ENCODE measurements at places on chromosomes 4 and X.
A peak's percentile ranks its signal among the peaks of the same experiment; 100 is the strongest.

DNA sequence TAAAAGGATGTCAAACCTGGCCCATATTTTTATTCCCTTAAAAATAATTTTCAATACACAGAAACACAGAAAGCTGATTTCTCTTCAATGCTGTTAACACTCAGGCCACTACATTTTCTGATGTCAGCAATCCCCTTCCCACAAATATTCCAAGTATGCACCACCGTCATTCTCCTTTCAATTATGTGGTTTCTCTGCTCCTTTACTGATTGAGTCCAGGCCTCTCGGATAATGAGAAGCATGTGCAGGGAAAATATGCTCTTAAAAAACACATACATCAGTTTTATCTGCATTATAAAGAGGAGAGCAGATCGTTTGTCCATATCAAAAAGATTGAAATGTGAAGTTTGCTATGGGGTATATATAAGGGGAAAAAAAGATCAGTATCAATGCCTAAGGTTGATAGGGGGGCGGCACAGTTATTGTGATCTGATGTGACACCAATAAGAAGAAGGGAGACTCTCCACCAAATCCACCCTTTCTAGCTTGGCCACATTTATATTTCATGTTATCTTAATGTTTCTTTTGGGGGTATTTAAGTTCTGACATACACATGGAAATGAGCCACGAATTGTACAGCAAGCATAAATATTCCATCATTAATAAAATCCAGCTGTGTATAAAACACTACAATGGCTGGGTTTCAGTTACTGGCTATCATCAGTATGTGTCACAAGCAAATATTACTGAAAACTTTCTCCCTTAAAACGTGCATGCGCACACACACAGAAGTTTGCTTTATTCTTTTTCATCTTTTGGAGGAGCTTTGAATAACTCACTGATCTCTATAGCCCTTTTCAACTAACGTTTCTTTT lies 6.4 kb downstream of the AMOT start:
- no peak for DNase-seq

DNA sequence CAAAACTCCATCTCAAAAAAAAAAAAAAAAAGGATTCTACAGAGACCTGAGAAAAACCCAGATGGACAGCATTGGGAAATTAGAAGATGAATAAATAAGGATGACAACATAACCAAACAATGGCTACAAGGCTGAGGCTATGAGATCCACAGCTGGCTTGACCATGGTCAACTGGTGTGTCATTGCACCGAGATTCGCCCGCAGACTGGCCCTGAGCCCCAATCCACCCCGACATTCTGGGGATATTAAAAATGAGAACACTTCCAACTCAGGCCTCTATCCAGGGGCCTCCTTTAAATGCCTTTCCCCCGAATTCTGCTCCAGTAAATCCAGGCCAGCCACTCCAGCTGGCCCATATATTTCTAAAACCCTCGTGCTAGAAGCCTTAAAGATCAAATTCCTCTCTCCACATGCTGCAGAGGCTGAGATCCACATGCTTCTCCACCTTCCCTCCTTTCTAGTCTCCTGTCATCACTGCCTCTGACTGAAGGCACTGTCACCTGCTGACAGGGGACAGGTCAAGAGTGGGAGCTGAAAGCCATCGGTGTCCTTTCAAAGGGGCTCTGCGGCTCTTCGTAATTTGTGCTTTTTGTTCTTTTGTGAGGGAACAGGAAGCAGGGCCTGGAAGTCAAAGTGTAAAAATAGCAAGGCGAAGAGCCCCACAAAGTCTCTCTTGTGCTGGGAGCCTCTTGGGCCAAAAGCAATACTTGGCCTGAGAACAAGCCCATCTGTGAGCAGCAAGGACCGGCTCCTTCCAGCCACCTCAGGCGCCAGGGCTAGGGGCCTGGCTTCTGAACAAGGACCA lies 203.7 kb downstream of the NSUN7 start:
- DNase-seq, result no peak

DNA sequence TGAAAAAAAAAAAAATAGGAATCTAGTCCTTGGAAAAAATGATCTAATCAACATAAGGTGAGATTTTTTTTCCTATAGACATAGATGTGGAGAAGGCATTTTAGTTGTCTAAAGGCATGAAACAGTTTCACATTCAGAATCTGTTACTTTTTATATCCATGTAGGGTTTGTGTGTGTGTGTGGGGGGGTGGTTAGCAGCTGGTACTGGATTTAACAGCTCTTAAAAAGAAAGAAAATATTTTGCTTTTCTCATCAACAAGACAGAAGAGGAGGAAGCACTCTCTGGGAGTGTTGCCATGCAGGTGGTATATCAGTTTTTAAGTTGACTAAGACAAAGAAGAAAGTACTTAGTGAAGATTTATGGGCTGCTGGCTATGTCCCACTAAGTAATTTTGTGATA lies 122.3 kb downstream of the VCX3B start:
- no peak for DNase-seq

GRCh38 chr4:82629238-82630000 lies 67.6 kb upstream of the TMEM150C start:
- DNase-seq, result no peak

GRCh38 chrX:626745-627509 lies 3.7 kb upstream of the SHOX start:
- peak; percentile 19 for DNase-seq

GRCh38 chr4:186765673-186766546 lies 42.3 kb upstream of the FAT1 start:
- DNase-seq, result no peak

DNA sequence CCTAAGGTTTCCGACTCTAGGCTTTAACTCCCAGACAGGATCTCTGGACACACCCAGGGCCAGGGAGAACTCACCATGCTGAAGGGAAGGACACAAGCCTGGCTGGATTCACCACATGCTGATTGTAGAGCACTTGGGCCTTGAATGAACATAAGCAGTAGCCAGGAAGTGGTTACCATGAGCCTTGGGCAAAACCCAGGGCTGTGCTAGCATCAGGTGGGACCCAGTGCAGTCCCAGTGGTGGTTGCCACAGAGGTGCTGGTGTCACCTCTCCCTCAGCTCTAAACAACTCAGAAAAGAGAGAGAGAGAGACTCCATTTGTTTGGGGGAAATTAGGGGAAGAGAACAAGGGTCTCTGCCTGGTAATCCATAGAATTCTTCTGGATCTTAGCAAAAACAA lies 77.0 kb downstream of the KLHL13 start:
- DNase-seq, result no peak

DNA sequence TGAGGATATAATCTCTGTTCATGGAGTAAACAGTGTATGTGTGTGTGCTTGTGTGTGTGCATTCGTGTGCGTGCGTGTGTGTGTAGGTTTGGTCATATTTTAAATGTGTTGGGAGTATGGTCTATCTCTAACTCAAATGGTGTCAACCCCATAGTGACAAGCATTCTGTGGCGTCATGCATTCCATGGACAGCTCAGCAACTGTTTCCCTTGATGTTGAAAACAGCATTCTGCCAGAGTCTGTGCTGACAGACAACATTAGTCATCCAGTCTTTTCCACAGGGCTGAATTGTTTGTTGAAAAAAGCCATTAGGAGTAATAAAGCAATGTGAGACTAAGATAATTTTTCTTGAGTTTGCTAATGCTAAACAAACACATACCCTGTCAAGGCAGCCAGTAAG lies 706.6 kb downstream of the PCDH19 start:
- no peak for DNase-seq

GRCh38 chr4:165380805-165381204 lies 2.0 kb downstream of the CPE start:
- no peak for DNase-seq

DNA sequence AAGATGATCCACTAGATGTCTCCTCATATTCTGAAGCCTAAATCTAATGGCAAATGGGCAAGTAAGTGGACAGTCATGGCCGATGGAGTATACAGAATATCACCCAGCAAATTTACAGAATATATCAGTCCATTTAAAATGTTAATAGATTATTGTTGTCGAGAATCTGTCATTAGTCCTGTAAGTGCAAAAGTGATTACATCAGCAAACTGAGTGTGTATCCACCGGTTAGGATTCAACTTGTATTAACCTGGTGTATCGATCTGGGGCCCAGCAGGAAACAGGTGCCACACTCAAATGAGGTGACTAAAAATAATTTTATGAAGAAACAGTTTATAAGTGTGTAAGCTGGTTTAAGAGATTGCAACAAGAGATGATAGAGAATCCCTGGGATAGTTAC lies 367.9 kb upstream of the FAM47C start:
- no peak for DNase-seq

GRCh38 chrX:13428053-13428786 lies 108.4 kb upstream of the ATXN3L start:
- no peak for DNase-seq

GRCh38 chr4:83231620-83232076 lies 53.0 kb downstream of the COQ2 start:
- DNase-seq, result no peak

GRCh38 chr4:101018836-101019235 lies 328.5 kb downstream of the PPP3CA start:
- DNase-seq, result no peak

GRCh38 chrX:107107459-107107858 lies 11.2 kb downstream of the RBM41 start:
- DNase-seq, result no peak

GRCh38 chr4:89283226-89284009 lies 24.2 kb downstream of the GPRIN3 start:
- no peak for DNase-seq

DNA sequence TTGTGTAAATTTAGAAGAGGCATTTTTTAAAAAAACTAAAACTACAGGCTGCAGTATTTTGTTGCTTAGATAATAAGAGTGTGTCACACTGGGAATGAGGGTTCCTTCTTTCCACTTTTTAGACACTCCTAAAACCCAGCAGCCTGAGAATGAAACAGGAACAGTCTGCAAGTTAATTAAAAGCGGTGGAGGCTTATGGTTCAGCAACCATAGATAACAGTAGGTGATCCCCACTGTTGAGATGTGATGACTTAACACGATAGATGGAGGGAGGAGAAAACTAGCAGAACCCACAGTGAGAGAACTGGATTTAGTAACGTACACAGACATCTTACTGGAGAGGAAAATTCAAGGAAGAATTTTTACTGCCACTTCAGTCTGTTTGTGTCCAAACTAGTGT lies 767.3 kb downstream of the C4orf33 start:
- DNase-seq, result no peak

- DNase-seq, result no peak
These were observed 19.2 kb downstream of the ETDC start for GRCh38 chrX:135328421-135329005.

DNA sequence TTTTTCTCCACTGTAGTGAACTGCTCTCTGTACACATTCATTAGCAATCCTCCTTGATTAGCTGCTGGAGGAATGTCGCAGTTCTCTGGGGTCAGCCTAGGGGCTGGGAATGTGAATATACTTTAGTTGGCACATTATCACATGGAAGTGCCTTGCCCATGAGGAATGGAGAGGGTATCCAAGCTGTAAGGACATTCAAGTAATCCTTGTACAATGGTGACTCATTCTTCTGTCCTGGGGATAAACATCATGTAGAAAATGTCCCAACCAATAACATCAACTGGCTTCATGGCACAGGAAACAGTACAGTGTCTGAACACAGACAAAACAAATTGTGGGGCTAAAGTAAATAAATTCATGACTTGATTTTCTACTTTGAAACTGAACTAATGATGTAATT lies 147.1 kb downstream of the GLRA2 start:
- DNase-seq, result no peak

- no peak for DNase-seq
These were observed 112.6 kb downstream of the TMA16 start for GRCh38 chr4:163606896-163607691.

GRCh38 chr4:102627831-102628523 lies 126.8 kb downstream of the NFKB1 start:
- no peak for DNase-seq

- DNase-seq, result peak; percentile 58
These were observed 3.6 kb downstream of the ATP2B3 start for GRCh38 chrX:153521034-153521433.

GRCh38 chr4:57550198-57550597 lies 440.0 kb upstream of the IGFBP7 start:
- no peak for DNase-seq
